Epithelial cell of prostate (primary cell): ENCODE measurements at places on chromosomes 11 and 22.

DNA sequence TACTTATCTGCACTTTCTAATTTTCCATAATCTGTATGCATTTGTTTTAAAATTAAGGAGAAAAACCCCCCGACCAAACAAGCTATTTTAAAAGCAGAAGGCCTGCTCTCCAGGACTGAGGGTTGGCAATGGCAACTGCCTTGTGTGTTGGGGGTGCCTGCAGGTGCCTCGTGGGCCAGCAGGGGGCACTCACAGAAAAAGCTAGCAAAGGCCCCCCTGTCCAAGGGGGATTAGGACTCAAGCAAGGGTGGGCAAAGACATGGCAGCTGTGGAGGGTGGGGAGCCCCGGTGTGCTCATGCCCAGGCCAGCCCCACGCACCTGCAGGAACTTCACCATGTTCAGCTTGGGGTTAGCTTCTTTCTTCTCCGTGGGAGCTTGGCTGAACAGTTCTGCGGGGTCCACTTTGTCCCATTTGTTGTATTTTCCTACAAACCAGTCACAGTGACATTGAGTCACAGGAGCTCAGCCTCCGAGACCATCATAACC lies 10.3 kb downstream of the TOP3B start:
- DNase-seq: no peak

DNA sequence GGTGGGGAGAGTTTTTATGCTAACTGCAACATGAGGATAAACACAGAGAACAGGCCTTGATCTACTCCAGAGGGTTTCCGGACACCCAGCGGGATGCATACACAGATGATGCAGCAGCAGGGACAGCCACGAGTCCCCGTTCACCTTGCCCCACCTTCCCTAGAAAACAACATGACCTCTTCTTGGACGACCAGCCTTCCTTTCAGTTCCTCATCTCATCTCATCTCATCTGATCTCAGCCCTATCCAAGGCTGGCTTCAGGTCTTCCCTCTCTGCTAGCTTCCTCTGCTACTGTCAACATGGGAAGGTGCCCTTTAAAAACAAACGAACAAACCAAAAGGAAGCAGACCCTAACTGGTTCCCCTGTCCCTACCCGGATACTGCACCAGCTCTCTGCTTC lies 1356.2 kb downstream of the TBC1D22A start:
- DNase-seq: no peak

- DNase-seq: no peak
These were observed 147.9 kb upstream of the PLET1 start for GRCh38 chr11:112408517-112408916.

- no peak for DNase-seq
These were observed 25.6 kb upstream of the TENM4 start for GRCh38 chr11:79466411-79466810.

DNA sequence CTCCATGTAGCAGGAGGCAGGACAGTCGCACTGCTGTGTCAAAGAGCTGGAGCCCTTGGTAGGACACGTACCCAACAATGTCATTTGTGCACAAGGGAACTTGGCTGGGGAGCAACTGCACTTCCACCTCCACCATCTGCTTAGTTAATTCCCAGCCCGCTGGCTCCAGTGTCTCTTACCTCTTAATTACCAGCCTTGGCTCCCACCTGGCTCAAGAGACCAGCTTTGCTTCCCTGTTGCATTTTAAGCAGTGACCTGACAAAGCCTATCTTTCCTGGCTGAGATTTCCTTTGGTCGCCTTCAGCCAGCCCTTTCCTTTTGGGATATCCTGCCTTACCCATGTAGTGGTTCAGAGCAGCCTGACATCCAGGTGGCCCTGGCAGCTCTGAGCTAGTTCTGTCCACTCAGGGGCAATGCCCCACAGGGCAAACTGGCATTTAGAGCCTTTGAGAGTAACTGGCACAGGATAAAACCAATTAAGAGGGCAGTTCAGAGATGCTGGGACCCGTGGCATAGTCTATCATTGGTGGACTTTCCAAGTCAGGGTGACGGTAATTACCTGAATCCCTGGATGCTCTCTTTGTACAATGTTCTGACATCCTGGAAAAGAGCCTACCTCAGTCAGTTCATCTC lies 212.6 kb upstream of the SORL1-AS1 start:
- no peak for DNase-seq

DNA sequence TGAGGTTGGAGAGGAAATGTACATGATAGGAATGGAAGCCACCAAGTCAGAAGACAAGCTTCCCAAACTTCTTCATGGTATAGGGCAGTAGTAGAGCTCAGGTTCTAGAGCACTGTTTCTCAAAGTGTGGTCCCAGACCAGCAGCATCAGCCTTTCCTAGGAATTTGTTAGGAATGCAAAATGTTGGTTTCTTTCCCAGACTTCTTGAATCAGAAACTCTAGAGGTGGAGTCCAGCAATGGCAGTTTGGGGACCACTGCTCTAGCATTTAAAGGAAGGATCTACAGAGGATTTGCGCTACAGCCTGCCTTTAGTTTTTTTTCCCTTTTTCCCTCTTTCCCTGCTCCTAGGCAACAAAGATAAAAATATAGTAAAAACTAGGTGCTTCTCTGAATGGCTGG lies 17.0 kb upstream of the MMP12 start:
- DNase-seq: no peak

GRCh38 chr11:2355000-2355644 lies 22.0 kb upstream of the CD81 start:
- no peak for DNase-seq

GRCh38 chr11:75388386-75389275 lies 10.7 kb upstream of the RPS3 start:
- no peak for DNase-seq

DNA sequence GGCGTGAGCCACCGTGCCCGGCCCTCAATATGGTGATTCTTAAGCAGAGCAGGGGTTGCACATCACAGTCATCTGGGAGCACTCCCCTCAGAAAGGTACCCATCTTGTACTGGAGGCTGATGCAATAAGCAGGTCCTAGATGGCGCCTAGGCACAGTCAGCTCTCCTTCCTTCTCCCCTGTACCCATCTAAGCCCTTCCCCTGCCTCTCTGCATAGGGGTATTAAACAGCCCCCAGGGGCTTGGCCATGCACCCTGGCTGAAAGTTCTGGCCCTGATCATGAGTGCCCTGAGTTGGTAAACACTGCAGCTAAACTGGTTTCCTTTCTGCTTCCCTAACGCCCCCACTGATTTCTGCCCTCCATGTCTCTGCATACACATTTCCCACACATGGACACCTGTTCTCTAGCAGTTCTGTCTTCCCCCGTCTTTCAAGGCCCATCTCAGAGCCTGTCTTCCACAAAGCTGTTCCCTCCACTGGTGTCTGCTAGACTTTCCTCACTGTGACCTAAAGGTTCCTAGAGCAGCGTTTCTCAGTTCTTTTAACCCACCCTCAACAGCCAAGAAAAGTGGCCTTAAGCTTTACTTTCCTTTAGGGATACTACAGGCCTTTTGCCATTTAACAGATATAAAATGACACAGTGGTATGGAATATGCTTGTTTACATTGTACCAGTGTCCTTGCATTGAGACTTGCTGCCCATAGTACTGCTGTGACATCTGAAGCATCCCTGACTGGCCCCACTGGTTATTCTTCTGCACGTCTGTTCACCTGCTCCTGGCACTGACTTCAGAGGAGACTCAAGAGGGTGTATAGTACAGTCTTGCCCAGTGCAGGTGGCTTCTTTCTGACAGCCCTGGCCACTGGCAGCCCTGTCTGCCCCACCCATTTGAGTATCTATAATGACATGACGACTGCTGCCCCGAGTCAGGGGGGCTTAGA lies 15.6 kb downstream of the UBE2L3 start:
- no peak for DNase-seq

DNA sequence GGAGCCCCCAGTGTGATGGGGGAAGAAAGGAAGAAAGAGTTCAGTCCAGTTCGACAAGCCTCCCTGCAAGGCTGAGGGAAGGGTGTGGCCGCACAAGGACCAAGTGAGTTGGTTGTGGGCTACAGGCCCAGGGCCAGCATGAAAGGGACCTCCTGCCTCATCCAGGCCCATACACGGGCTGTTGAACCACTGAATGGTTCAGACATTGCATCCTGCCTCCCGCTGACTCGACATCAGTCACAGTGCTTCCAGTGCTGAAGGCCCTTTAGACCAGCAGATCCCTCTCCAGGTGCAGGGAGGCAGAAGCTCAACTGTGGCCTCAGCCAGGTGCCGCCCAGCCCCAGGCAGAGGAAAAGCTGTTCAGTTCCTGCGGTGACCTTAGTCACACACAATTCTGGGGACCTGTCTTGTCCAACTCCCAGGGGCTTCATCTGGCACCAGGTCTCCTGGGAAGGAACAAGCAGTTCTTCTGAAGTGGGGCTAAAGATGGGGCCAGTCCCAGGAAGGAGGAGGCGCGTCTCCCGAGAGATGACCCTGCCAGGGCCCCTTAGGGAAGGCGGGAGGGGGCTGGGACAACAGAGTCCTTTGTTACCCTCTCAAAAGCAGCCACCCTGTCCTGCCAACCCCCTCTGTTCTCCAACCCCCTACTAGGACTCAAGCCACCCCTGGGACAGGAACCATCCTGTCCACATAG lies 6.6 kb downstream of the ARRB1 start:
- DNase-seq: no peak

GRCh38 chr11:57709802-57710367 lies 2.1 kb downstream of the MED19 start:
- DNase-seq: no peak
